Right hindlimb (tissue), 1 donor: ENCODE measurements at places on chromosomes 12 and 14.

- DNase-seq = no peak
Observed at GRCh38 chr14:70237710-70238109, 49.0 kb upstream of the SLC8A3 start.

DNA sequence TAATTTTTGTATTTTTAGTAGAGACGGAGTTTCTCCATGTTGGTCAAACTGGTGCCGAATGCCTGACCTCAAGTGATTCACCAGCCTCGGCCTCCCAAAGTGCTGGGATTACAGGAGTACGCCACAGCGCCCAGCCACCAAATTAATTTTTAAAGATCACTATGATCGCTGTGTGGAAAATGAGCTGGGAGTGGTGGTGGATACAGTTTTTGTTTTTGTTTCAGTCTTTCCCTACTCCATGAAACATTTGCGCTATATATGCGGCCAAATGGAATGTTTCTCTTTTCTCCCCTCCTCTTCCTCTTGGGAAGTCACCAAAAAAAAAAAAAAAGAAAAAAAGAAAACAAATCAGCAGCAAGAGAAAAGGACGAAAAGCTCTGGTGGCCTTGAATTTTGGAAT lies 20.8 kb upstream of the P2RX4 start:
- DNase-seq = no peak

GRCh38 chr14:103638594-103638993 lies 9.6 kb downstream of the KLC1 start:
- DNase-seq = no peak

DNA sequence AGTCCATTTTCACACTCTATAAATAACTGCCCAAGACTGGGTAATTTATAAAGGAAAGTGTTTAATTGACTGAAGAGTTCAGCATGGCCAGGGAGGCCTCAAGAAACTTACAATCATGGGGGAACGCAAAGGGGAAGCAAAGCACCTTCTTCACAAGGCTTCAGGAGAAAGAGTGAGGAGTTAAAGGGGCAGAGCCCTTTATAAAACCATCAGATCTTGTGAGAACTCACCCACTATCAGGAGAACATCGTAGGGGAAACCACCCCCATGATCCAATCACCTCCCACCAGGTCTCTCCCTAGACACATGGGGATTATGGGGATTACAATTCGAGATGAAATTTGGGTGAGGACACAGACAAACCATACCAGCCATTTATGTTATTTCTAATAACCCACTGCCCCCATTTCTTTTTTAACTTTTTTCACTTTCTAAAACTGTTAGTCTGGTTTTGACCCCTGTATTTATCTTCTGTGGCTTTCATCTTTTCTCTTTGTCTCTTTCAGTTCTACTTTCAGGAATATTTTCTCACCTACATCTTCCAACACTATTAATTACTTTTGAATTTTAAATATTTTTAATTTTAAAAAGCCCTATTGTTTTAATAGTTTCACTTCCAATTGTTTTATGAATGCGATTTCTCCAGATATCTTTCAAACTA lies 44.5 kb downstream of the WDR89 start:
- DNase-seq = no peak

DNA sequence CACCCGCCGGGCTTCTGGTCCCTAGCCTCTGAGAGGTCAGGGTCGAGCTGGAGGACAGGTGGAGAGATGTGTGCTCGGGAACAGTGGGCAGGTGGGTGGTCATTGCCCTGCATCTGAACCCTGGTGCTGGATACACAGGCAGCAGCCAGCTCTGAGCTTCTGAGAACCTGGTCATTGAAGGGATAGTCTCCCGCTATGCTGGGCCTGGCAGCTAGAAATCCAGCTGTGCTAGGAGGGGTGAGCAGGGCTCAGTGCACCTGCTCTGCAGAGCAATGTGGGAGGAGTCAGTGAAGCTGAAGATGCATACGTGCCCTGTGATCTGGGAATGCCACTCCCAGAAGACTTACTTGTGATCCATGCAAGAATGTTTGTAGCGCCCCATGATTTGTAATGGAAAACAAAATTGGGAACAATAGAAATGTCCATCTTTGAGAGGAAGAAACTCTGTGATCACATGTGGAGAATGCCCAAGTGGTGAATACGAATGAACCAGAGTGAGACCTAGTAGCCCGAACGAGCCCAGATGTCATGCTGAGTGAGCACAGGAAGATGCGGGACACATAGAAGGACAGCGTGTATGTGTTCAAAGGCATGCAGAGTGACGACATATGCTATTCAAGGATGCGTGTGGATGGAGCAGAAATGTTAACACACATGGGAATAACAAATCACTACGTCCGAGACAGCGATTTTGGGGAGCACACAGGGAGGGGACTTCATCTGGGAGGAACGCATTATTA lies 63.4 kb downstream of the AACS start:
- DNase-seq = no peak

- DNase-seq = peak; percentile 38
Observed at GRCh38 chr12:27869567-27869966, 89.5 kb upstream of the MANSC4 start.

DNA sequence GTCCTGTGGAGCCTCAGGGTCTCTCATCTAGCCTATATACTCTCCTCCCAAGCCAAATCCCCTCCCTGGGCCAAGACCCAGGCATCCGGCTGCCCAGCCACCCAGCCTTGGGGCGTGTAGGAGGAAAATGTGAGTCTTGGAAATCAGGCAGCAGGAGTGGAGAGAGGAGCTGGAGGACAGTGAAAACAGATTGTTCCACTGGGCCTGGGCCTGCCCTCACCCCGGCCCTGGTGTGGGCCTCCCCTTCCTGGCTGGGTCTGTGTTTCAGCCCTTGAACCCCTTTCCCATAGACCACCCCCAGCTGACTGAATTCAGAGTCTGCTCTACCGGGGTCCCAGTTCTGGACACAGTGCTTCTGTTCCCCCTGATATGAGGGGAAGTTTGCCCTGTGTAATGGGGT lies 6.7 kb downstream of the ITGA5 start:
- DNase-seq = no peak

- DNase-seq = no peak
Observed at GRCh38 chr14:89017417-89017816, 193.0 kb downstream of the TTC8 start.

DNA sequence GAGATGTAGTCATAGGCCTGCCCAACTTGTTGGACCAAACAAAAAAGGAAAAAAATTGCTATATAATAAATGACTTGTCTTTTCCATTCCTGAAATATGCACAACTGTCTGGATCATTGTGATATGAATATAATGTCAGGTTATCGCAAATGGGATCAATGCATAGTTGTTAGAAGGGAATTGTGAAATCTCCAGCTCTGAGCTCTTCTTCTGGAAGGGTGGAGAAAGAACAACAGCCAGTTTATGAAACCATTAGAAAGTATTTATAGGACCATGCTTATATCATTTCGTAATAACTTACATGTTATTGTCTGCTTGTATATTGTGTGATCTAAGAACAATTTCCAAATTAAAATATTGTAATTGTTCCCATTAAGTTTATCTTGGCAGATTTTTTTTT lies 35.7 kb upstream of the HIF1A start:
- no peak for DNase-seq

- DNase-seq = no peak
Observed at GRCh38 chr14:36505181-36505815, 14.7 kb downstream of the NKX2-1 start.

- DNase-seq = no peak
Observed at GRCh38 chr14:86022031-86022629, 492.2 kb downstream of the FLRT2 start.

- no peak for DNase-seq
Observed at GRCh38 chr12:59937148-59937547, 341.3 kb downstream of the SLC16A7 start.

DNA sequence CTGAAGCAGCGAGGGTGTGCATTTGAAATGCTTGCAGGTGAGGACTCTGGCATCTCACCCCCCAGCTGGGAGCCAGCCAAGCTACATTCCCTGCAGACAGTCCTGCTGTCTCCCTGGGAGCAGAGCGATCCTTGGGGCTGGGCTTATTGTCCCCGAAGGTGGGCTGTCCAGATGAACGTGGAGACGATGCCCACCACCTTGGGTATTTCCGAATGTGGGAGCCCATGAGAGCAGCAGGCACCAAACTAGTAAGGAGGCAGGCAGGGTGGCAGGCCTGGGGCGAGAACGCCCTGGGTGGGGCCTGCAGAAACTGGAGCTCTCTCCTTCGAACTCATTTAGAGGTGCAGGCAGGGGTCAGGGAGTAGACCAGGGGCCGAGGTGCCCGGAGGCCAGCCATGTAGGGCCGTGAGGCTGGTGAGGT lies 18.5 kb downstream of the ZBTB42 start:
- no peak for DNase-seq

GRCh38 chr12:46516238-46516932 lies 143.8 kb upstream of the SLC38A2 start:
- no peak for DNase-seq

DNA sequence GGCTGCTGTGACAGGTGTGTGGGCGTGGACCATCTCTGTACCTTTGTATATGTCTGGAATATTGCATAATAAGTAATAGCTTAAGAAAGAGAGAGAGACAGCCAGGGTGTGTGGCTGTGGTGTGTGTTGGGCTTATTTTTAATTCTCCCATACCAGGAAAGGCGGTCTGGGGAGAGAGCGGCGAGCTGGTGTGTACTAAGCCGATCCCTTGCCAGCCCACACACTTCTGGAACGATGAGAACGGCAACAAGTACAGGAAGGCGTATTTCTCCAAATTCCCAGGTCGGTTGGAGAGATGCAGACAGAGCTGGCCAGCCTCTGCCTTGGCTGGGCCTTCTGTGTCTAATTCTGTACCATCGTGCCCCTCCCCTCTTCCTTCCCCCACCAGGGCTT lies 63.9 kb downstream of the AACS start:
- peak; percentile 47 for DNase-seq

DNA sequence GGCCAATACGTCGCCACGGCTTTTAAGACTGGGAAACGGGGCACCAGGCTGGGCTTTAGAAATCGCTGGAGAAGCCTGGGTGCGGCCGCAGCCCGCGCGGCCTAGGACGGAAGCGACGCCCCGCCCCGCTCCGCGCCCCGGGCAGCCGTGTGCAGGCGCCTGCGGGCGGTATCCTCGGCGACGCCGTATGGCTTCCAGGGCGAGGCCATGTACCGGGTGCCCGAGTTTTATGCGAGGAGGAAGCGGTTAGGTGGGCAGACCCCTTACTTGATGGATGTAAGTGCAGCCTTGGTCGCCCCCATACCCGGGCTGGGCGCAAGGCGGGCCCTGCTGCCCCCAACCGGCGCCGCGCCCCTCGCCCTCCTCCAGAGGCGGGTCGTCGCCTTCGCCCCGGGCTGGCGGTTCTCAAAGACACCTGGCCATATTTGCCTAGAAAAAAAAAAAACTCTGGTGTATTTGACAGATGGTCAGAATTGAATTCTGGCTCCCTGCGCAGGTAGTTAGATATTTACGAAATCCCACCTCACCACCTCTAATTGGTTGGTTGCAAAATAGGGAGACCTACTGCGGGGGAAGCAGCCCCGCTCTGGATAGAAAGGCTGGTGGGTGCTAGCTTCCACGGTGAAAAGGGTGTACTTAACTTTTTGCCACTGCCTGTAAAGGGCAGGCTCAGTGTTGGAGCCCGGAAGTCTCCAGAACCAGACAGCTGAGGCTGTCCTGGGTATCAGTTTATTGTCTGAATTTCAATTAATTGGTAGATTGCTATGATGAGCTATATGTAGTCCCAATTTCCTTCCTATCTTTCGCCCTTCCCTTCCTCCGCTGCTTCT lies at the start of gene PPP1R36:
Gene PPP1R36, plus strand, starts transcription at position 171 of the 830 bp plus-strand sequence. Its CDS starts 37 bp downstream, at position 208.
- DNase-seq = peak; percentile 50

DNA sequence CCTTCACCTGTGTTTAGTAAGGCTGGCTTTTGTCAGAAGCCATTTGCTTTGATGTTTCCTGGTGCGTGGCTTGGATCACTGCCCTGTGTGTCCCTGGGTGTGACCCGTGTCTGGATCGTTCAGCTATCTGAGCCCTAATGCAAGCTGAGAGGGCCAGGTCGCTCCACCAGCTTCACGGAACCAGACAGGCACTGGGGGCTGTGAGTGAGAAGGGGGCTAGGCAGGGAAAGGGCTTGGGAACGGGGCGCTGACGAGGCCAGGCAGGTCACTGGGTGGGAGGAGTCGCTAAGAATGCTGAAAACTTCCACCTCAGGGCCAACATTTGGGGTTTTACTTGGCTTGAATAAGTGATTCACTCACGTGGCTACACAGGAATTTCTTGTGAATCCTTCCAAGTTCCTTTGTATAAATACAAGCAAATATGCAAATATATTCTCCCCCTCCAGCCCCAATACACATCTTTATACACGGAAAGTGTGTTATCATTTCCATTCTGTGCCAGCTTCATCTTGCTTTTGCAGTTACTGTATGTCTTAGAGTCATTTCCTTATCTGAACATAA lies 24.2 kb upstream of the MMP17 start:
- no peak for DNase-seq

DNA sequence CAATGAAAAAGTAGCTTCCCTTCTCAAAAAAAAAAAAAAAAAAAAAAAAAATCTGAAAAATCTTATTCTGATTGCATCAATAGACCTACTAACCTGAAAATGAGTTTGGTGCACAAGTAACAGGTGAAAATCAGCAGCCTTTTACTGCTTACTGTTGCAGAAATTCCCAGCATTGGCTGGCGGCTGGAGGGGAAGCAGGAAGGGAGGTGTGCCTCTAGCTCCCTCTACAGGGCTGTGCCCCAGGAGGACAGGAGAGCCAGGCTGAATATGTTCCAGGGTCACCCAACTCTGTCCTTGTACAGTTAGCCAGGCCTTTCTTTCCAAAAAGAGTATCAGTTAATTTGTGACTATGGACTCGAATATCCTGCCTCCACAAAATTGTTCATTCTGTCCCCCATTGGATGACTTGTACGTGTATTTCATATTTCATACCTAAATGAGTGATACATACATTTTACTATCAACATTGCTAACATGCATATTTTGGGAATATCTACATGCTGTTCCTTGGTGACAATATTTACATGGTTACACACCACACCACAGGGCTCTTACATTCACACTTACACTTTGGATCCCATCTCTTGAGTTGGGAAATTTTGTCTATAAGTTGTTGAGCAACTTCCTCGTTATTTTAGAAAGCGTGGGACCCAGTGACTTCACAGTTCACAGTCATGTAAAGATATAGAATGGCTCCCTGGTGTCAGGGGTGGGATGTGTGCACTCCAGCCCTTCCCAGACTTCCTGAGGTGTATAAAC lies 124.8 kb downstream of the SAMD4A start:
- peak; percentile 77 for DNase-seq

DNA sequence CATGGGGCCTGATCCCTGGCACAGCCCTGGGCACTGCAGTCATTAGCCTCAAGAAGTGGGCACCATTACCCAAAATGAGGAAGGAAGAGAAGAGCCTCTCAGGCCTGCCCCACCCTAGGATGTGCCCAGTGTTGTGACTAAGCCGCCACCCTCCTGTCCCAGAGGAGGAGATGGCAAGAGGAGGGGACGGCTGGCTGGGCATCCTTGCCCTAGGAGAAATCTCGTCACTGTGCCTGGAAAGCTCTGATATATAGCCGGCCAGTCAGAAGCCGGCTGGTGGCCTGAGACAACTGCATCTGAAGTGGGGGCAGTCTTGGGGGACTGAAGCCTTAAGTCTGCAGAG lies 115.2 kb downstream of the LGMN start:
- DNase-seq = no peak

DNA sequence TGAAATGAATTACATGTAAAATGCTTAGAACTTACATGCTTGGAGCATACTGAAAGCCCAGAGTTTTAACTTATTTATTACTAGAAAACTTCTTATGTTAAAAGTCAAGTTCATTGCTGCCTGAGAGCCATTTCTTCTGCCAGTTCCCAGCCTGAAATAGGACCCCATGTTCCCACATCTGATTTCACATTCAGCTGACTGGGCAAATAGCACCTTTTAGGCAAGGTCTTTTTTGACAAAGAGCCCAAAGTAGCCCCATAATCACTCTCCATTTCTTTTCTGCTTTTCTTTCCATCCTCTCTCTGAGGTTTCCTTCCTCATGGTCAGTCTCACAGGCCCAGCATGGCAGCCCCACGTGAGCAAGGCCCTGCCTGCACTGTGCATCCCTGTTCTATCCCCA lies 1.1 kb upstream of the ARPC3 start:
- DNase-seq = no peak
